H9 (cell line): ENCODE measurements at places on chromosomes 2 and 18.
A peak's percentile ranks its signal among the peaks of the same experiment; 100 is the strongest.

- peak; percentile 23 for DNase-seq
Observed at GRCh38 chr2:236352761-236353593, 88.8 kb upstream of the ASB18 start.

- DNase-seq: no peak
Observed at GRCh38 chr2:2876331-2877221, 501.0 kb downstream of the EIPR1 start.

GRCh38 chr2:232898592-232899543 is 28.8 kb downstream of the SNORC start:
- DNase-seq: no peak

DNA sequence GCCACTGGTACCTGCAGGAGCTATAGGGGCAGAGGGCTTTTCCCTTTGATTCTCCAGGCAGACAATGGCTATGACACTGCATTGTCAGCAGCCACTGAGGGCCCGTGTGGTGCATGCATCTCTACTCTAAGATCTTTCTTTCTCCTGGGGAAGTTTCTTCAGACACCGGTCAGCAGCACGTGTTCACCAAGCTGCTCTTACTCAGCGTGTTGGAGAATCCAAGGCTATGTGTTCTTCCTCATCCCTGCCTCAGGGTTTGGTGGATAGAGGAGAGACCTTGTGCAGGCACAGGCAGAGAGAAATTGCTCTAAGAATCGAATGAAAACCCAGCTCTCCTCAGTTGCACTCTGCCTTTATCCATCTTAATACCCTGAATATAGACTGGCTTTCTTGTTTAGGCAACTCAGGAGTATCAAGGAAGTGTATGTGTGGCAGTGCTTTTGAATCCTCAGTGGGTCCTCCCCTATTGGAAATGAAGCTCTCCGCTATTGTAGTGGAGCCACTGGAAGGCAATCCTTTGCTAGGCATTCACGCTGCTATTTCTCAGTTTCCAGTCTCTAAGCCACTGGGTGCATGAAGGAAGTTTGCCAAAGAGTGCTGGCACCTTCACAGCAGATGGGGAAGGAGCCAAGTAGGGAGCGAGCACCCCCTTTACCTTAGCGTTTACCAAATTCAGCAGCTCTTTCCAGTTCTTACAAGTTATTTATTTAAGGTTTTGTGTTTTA is 86.9 kb upstream of the EML6 start:
- DNase-seq: no peak

DNA sequence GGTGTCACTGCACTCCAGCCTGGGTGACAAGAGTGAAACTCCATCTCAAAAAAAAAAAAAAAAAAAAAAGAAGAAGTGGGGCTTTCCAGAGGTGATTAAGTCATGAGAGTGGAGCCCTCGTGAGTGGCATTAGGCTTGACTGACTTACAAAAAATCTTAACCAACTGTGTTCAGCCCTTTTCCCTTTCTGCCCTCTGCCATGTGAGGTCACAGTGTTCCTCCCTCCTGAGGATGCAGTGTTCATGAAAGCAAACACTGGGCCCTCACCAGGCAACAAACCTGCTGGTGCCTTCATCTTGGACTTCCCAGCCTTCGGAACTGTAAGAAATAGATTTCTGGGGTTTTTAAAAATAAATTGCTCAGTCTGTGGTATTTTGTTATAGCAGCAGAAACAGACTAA is 37.0 kb upstream of the METTL21A start:
- no peak for DNase-seq

GRCh38 chr2:65639156-65639864 is 206.9 kb upstream of the SPRED2 start:
- no peak for DNase-seq

DNA sequence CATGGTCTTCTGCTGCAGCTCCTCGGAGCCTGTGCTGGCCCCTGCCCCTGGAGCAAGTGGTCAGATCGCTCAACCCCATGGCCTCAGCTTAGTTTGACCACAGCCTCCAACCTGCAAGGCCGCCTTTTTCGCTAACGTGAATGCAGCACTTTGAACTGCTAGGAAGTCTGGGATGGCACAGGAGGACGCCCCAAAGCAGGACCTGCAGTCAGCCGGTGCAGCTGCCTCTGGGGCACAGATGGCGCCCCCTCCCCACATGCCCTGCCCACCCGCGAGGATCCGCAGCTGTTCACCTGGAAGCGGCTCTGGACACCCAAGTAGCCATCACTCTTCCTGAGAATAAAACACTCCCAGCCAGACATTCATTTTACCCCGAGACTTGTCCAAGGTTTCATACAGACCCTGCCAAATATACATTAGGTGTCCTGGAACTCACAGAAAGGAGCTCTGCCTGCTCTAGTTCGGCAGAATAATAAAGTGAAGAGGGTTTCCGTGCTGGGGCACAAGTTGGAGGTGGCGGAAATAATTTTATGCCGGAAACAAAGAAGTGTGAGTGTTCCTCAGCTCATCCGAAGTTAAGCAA is 510.1 kb downstream of the EIPR1 start:
- no peak for DNase-seq

GRCh38 chr2:143498496-143498895 is 369.3 kb downstream of the ARHGAP15 start:
- DNase-seq: no peak

- no peak for DNase-seq
Observed at GRCh38 chr2:184644685-184645084, 46.4 kb downstream of the ZNF804A start.

- no peak for DNase-seq
Observed at GRCh38 chr2:64840426-64840881, 148.7 kb upstream of the SLC1A4 start.

GRCh38 chr2:133756833-133757232 is 188.6 kb upstream of the NCKAP5 start:
- DNase-seq: no peak

DNA sequence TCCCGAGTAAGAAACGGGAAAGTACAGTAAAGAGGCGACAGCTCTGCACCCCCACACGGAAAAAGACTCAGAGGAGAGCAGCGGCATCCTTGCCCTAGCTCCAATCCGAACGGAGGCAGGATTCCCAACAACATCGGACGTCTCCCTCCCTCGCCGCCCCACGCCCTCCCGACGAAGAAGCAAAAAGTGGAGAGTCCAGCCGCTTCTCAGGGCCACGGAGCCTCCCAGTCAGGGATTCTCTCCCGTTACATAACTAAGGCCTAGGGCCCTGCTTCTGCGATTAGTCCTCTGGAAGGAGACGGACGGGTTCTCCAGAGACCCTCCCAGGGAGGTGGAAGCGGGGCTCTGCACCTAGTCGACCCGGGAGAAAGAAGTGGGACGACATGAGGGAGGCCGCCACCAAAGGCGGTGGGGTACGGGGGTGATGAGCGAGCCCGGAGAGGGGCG is 587 bp downstream of the SUMO1 start:
- DNase-seq: peak; percentile 45

- no peak for DNase-seq
Observed at GRCh38 chr2:217743966-217744761, 258.6 kb downstream of the TNS1 start.

DNA sequence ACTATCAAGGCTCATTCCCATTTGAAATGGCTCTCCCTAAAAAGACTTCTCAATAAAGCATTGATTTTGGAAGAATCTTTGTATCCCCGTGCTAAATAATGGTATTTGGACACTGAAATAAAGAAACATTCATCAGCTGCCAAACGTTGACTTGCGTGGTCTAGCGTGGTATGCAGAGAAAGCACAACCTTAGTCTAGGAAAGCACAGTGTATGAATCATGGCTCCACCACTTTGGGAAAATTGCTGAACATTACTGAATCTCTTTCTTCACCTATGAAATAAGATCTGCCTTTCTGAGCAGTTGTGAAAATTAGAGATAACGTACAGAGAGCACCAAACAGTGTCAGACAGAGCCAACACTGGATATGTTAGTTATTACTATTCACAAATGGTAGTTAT is 353.9 kb downstream of the SS18 start:
- no peak for DNase-seq

- DNase-seq: no peak
Observed at GRCh38 chr18:801137-801536, 10.9 kb downstream of the YES1 start.

DNA sequence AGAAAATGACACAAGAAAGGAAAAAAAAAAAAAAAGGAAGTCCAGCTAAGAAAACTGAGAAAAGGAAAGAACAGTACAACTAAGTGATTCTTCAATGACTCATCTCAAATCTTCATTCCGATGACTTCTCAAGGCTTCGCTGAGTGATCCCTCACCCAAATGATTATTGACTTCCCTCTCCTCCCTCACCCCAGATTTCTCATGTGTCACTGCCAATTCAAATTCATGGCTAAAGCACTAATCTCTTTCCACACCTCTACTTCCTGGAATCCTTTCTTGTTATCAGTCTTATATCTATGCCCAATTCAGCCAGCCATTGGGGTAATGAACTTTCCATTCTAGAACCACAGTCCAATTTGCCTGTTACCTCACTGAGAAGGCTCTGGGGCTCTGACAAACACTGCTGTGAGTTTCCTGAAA is 7.2 kb upstream of the ABCB11 start:
- no peak for DNase-seq

DNA sequence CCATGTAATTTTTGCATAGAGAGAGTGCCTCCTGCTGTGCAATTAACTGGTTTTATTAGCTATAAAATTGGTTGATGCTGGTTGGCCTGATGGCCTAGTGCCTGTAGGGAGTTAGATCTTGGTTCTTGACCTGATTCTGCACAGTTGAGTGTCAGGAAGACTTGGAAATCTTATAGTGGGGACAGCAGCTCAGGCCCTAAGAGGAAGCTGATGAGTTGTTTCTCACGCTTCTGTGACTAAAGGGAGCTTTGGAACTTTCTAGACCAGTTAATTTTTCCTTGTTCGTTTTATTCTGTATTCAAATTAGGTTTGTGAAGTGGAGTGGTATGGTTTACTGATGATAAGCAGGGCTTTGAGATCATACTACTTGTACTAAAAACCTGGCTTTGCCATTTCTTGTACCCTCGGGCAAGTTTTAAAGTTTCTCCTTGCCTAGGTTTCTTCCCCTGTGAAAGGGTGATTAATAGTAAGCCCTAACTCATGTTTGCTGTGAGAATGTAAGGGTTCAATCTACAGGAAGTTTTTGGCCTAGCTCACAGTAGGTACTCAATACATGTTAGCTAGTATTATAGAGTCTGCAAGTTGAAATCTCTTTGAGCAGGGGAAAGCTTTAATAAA is 82.1 kb downstream of the MAP3K20 start:
- DNase-seq: no peak

DNA sequence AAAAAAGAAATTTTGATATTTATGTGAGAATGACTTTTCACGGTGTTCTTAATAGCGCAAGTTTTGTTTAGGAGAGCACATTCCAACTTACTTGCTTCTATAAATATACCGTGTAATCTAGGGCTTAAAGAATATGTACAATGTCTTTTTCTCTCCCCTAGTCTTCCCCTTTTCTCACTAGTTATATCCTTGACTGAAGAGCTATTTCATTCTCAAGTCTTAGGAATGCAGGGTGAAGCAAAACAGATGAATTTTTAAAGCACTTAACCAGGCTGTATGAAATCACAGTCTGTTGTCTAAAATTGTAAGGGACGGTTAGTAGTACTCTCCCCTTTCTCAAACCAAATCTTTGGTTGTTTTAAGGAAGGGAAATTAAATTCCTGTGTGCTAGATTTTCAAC is 29.6 kb upstream of the SLC30A6 start:
- no peak for DNase-seq

- DNase-seq: no peak
Observed at GRCh38 chr2:28981016-28981441, at the start of gene TOGARAM2. Gene TOGARAM2 (plus strand): TSS chr2:28981298. CDS start chr2:28994835, 13,537 bp downstream.

- DNase-seq: no peak
Observed at GRCh38 chr2:45845566-45845965, 194.1 kb downstream of the PRKCE start.

DNA sequence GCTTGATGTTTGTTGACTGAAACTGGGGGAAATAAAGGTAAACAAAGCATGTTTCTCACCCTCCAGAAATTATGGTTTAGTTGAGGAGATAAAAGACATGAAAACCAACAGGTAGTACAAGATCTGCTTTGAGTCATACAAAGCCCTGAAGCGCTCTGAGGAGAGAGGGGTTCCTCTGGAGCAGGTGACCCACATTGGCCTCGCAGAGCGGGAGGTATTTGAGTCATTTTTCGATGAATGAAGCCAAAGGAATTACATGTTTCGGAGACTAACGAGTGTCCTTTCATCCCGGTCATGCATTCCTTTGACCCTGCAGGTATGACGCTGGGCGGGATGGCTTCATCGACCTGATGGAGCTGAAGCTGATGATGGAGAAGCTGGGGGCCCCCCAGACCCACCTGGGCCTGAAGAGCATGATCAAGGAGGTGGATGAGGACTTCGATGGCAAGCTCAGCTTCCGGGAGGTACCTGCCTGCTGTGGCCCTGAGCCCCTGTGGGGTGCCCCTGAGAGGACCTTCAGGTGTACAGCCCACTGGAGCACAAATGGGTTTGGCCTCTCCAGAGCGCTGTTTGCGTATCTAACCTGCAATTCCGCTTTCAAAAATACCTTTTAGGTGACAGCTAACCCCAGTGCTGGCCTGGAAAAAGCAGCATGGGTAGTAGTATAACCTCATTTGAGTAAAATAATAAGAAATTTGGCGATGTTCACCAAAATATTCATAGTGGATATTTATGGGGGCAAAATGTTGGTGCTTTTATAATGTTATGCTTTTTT is 29.3 kb downstream of the EFHD1 start:
- no peak for DNase-seq

- no peak for DNase-seq
Observed at GRCh38 chr2:204329016-204329415, 216.3 kb upstream of the PARD3B start.

- no peak for DNase-seq
Observed at GRCh38 chr18:74454279-74454751, 2.8 kb downstream of the DIPK1C start.
